ENCODE measurements at places on chromosomes 2 and 18.

DNA sequence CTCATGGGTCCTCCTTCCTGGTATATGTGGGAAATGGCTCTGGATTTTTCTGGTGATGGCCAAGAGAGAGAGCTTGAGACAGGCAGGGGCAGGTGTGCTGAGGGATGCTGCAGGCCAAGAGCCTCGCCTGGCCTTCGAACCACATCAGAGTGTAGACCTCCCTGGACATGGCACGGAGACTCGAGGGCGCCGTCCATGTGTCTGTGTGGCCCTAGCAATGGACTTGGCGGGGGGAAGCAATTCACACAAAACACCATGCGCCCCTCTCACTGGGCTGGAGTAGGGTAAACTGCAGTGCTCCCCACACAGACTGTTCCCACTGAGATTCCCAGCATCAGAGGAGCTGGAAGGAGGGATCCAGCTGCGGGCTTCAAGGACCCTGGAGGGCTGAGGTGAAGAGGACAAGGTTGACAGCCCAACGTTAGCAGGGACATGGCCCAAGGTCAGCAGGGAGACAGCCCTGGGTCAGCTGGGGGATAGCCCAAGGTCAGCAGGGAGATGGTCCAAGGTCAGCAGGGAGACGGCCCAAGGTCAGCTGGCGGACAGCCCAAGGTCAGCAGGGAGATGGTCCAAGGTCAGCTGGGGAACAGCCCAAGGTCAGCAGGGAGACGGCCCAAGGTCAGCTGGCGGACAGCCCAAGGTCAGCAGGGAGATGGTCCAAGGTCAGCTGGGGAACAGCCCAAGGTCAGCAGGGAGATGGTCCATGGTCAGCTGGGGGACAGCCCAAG is 75.4 kb upstream of the HDAC4 start:
- DNase-seq = no peak

DNA sequence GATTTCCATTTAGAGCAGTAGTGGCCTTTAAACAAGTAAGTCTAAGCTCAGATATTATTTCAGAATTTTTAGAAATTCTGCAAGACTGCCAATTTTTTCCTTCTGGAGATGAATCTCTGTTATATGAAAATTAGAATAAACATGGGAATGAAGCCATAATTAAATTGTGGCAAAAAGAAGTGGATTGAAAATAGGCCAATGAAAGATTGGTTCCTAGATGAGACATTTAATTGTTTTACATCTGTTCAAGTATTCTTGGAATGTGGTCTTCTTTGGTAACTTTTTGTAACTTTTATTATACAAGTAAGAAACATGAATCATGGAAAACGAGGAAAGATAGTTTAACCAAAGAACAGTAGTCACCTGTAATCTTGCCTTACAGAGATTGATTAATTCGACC is 10.3 kb downstream of the CAD start:
- DNase-seq = no peak

- DNase-seq = no peak
These were observed 55.4 kb downstream of the FAM171B start for GRCh38 chr2:186749219-186749618.

- DNase-seq = no peak
These were observed 2.7 kb upstream of the VWA3B start for GRCh38 chr2:98084151-98084868.

DNA sequence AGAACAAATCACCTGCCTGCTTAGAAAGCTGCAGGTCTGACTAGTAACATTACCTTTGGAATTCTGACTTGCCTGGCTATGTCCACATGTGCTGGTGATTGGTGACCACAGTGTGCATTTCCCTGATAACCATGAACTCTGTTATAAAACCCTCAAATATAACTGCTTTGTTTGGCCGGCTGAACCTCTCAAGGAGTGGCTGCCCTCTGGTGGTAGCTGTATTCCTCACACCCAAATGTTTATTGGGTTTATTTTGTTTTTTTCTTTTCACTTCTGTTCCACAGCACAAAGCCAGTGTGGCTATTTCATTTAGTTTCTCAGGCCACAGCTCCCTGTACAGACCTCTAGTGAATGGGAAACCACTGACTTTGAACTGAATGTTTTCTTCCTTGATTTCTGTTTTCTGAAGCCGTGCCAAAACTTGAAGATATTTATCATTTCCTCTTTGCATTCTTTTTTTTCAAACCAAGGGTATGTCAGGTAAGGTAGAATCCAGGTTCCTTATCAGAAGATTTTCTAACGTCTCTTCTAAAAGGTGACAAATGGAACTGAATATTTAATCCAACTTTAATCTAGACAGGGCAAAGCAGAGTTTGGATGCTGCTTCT is 549.0 kb upstream of the VRK2 start:
- DNase-seq = peak; percentile 1

DNA sequence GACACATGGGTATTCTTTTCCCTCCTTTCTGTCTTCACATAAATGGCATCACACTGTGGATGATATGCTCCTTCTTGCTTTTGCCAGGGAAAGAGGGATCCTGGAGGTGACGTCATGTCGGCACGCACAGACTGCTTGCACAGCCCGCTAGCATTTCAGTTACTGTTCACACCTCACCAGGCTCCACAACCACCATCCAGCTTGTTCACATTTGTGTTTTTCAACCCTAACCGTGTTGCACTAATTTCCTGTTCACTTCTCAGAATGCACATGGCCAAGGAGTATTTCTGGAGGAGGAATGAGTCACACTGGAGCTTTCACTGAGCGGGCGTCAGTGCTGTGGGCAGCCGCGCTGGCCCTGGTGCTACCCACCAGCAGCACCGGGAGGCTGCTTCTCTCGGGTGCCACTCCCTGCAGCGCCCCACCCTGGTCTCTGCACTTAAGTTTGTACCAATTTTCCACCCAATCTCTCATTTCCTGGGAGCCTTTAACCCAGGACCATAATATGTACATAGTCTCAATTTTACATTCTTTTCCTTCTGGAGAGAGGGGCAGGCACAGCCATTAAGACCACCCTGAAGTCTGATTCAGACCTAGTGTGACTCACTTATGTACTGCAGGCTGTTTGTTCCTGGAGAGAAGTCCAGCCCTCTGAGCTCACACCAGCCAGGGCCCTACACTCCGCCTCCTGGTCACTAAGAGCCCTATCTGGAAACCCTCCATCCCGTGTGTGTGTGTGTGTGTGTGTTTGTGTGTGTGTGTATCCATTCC is 65.1 kb downstream of the MBP start:
- no peak for DNase-seq

- no peak for DNase-seq
These were observed at the start of gene FRZB for GRCh38 chr2:182866461-182867406. Gene FRZB, minus strand, starts transcription at chr2:182866637. Its CDS starts 85 bp downstream, at chr2:182866552.

GRCh38 chr2:88874063-88874657 is 182.7 kb downstream of the RPIA start:
- no peak for DNase-seq

DNA sequence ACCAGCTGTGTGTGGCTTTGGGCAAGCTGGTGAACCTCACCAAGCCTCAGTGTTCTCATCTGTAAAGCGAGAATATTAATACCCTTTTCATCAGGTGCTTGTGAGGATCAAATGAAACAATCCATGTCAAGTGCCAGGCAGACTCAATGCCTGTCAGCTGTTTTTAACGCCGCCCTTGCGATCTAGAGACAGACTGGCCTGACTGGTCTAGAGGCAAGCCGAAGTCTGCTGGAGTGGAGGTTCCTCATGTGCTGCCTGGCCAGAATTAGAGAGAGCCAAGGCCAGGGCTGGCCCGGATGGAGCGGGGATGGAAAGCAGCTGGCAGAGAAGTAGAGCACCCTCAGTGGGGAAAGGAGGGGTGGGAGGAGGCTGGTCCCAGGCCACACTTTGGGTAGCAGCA is 74.5 kb upstream of the B3GNT7 start:
- no peak for DNase-seq

GRCh38 chr2:99852956-99853355 is 289.4 kb downstream of the AFF3 start:
- DNase-seq = no peak

DNA sequence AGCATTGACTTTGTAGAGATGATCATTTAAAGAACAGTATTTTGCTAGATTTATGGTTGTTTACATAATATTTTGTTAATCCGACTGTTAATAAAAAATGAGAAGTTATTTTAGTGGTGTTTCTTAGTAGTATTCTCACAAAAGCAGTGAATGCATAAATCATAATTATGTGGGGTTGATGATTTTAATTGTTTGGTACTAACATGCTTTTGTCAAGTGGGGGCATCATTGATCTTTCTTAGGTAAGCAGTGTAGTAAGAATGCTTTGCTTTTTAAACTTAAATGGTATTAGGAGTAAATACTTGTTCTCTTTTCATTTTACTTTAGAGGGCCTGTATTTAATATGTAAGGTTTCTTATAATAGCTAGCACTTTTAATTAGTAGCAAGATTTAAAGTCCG is 109.2 kb upstream of the OTX1 start:
- DNase-seq = no peak

GRCh38 chr2:191222507-191222906 is 22.7 kb upstream of the MYO1B start:
- DNase-seq = no peak

DNA sequence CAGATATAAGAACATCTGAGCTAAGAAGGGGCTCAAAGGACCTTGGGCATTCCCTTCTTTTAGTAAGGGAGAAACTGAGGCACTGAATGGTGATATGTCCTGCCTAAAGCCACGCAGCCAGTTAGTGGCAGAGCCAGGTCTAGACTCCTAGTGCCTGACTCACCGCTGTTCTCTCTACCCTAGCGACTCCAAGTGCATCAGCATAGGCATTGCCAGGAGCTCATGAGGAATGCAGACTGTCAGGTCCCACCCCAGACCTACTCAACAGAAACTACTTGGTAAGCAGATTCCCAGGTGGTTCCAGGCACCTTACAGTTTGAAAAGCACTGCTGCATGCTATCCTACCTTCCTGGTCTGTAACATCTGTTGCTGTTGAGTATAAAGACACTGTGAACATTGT is 158.9 kb downstream of the MSH2 start:
- no peak for DNase-seq

GRCh38 chr2:228681426-228681825 is 499.9 kb upstream of the SPHKAP start:
- no peak for DNase-seq

DNA sequence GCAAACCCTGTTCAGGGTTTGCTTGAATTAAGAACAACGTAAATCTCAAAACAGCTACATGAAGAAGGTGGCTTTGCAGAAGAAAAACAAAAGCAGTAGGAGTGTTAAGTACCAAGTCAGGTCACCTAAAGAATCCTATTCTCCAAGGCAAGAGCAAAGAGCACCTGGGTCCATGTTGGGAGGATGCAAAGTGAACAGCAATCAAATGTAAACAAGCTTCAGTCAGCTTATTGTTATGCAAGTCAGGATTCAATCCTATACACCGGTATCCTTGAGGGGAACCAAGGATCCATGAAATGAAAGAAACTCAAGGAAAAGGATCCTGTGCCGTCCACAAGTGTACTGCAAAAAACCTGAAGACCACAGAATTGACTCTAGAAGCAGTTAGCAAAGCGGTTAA is 261.0 kb upstream of the DDX18 start:
- DNase-seq = no peak

DNA sequence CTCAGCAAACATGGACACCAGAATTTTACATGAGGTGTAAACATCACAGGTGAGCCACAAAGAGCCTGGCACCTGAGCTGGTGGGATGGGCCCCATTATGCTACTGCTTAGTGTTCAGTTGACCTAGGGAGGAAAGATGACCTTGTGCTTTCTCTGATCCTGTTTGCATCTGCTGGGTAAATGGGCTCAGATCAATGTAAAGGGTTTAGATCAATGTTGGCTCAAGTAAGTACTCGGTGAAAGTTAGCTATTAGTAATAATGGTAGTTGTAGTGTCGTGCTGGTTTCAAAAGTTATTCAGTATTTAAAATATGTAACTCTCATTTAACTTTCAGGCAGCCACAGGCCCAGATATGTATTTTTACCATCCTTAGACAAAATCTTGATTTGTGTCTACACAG is 19.8 kb downstream of the ABHD3 start:
- no peak for DNase-seq

DNA sequence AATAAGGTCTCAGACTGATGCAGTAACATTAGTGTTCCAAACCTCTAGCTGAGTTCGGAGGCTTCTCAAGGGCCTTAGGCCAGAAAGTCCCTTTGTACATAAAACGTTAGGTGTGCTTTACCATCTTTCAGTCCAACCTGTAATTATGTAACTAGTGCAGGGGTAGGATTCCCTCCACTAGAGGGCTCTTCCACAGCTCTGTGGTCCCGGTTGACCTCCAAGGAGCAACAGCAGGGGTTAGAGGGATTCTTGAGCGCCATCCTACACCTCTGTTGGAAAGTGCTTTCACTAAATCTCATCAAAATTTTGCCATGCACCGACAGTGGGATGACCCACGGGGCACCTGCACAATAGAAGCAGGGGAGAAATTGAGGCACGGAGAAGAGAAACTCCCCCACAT is 155.8 kb upstream of the LRP1B start:
- DNase-seq = no peak

GRCh38 chr2:69190743-69191404 is 177.9 kb downstream of the ANTXR1 start:
- DNase-seq = no peak

DNA sequence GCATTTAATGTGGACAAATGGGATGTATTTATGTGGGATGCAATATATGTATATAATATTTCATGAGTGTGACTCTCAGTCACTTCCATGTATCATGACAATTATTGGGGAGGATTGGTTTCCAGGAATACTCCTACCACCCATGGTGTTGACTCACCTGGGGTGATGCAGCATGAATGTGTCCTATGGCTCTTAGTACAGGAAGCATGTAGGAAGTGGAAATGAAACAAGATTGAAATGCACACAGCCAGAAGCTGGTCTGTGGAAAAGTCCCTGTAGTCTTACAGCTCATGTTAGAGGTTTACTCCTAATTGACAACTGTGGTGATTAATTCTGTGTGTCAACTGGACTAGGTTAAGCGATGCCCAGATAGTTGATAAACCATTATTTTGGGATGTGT is 89.3 kb upstream of the HAAO start:
- DNase-seq = no peak

- no peak for DNase-seq
These were observed 1.4 kb upstream of the HSBP1L1 start for GRCh38 chr18:79962835-79963657.

DNA sequence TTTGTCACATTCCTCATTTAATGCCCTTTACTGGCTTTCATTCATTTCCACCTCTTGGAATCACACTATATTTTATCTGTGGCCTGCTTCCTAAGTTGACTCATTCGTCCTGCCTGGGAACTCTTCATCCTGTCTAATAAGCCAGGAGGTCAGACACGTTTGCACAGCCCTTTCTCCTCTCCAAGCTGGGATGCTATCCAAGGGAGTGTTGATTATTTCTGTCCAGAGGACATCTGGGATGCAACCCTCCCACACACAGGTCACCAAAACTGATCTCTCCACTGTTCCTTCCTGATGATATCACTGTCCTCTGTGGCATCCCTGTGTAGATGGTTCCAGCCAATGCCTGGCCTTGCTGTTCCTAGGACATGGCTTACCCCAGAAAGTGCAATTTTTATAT is 79.8 kb upstream of the NOSTRIN start:
- DNase-seq = no peak

- no peak for DNase-seq
These were observed 116.4 kb upstream of the NYAP2 start for GRCh38 chr2:225282858-225283710.

DNA sequence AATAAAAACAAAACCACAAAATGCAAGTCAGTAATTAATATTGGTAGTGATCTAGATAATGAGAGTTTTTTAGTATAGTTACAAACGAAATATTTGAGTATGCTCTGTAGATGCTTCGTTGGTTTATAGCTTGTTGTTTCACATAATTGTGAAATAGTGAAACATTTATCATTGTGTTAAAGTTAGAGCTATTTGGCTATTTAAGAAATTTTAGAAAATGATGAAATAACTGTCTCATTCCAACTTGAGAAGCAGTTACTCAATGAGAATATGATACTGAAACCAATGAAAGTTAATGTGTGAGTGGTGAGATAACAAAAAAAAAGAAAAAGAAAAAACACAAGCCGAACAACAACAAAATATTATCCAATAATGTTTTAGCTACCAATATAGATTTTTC is 475.6 kb upstream of the ZEB2 start:
- DNase-seq = no peak

All from NCI-H1417 treated with DMSO at 0.1 percent for 48 hours (cell line).